ENCODE measurements at places on chromosomes 11 and 22.

DNA sequence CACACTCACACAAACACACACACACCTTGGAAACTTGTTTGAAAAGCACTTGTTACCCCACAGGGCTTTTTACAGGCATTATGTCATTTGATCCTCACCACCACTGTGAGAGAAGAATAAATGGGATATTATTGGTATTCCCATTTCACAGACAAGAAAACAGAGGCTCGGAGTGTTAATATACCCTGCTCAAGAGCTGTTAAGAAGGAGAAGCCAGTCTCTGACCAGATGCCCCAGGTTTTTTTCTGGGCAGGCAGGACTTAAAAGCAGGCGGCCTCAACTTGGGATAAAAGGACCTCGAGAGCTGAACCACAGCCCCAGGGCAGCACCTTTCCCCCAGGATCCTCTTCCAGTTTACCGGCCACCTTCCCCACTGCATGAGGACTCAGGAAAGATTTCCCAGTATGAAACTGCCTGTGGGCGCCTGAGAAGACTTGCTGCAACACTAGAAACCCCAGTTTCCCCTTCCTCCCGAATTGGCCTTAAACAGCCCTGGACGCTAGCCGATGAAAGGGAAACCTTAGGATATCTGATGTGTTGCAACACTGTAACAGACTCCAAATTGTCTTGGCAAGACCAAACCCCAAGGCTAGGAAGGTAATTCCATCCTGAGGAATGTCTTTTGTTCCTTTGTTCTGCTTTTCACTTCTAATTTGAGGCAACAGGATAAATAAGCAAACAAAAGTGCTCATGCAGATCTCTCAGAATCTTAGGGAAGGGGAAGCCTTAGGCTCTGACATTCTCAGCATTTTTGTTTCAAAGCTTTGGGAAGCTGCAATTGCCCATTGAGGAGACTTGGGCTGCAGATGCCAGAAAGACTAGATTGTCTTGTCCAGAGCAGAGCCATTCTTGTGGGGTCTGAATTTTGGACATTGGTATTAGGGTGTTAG lies 173.5 kb downstream of the TRIM29 start:
- no peak for DNase-seq

DNA sequence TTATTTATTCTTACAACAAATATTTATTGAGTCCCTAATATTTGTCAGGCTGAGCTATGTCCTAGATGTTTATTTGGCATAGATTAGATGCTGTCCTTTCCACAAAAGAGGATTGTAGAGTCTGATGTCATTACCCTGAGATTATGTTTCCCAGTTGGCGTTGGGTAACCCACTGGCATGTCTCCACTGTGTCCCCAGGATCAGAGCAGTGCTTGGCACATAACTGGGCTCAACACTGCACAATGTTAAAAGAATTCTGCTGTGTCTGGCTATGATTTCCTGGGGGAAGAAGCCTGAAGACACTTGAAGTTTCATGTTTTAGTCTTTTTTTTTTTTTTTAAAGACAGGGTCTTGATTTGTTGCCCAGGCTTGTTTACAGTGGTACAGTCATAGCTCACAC lies 4.0 kb downstream of the RCN1 start:
- no peak for DNase-seq

DNA sequence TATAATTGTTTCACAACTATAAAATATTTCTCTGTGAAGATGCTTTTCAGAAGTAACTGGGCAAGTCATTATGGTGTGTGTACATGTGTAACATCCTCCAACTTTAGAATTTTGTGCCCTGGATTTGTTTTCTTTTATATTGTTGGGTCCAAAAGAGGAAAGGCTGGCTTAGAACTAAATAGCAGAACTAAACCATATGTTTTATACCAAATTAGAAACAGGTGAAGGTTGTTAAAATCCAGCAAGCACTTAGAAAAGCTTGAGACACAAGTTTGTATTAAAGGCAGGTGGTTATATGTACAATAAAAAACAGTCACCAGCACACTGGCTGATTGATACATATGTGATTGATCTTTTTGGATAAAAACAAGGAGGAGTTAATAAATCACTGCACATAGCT lies 158.5 kb downstream of the WNT11 start:
- DNase-seq, result no peak

- DNase-seq, result no peak
Measured at GRCh38 chr11:10456519-10456918, 1.5 kb downstream of the AMPD3 start.

- no peak for DNase-seq
Measured at GRCh38 chr11:2212411-2213251, 41.0 kb upstream of the TH start.

GRCh38 chr11:22459048-22459447 lies 120.9 kb downstream of the SLC17A6 start:
- DNase-seq, result no peak

GRCh38 chr11:10695833-10696232 lies 2.3 kb upstream of the IRAG1 start:
- DNase-seq, result no peak

DNA sequence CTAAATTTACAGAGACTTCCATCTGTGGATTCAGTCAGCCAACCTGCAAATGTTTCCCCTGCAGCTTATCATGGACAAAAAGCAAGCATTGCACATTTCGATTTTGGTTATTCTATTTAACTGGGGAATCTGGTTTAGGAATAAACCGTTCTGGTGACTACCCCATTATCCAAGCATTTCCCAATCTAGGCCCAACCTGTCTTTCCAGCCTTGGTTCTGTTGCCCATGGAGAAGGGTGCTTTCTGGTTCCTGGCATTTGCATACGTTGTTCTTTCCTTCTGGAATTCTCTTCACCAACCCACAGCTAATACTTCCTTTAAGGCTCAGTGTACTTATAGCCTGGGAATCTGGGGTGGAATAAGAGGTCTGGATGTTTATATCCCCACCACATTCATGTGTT lies 1.4 kb upstream of the TMEM123 start:
- DNase-seq, result no peak

DNA sequence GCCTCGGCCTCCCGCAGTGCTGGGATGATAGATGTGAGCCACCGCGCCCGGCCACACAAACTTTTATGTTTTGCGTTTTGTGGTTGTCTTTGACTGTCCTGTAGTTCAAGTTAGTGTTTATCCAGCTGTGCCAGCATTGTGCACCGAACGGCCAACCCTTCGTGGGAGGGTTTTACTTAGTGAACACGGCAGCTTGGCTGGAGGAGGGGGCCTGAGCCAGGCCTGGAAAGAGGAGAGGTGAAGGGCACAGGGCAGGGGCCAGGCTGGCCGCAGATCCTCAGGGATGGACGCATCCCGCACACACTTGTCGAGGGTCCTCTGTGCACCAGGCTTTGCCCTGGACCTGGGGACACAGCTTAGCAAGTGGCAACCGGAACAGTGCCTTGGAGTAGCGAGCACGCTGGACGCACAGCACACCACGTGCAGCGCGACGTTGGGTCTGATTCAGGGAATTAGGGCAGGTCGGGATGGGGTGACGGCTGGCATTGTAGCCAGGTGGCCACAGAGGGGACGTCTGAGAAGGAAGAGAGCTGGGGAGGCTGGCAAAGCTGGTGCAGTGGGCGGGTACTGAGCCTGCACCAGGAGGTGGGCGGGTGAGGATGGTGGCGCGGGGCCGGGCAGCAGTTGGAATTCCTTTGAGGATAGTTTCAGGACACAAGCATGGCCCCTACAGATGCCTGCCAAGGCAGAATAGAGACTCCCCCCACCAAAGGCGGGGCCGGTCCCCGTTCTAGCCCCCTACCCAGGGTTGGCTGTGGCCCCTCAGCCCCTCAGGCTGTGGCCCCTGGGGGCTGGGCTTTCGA lies 13.4 kb downstream of the EPS8L2 start:
- no peak for DNase-seq

Data from activated B cell treated with CpG ODN at 0.5 μM for 24 hours (primary cell).